NCI-H446 (cell line): ENCODE measurements at places on chromosomes 16 and 17.

- DNase-seq, result no peak
Measured at GRCh38 chr17:12732366-12732765, 56.9 kb upstream of the ARHGAP44 start.

DNA sequence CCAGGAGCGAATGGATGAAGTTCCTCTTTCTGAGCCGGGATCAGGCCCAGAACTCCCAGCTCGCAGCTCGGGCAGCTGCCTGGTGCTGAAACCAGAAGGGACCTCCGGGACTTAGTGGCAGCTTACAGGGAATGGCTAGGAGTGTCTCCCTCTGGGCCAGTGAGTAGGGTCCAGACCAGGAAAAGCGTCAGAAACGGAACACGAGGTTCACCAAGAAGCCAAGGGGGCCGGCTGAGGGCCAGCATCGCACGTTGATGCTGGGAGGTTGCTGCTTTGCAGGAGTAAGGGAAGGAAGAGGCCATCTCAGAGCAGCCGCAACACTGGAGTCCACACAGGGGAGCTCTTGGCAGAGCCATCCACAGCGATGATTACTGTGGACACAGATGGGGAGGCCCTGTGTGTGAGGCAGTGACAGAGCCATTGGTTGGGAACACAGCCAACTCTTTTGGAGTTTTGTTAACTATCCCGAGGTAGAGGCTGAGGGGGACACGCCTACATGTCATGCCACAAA lies 74.0 kb upstream of the CREBBP start:
- no peak for DNase-seq

DNA sequence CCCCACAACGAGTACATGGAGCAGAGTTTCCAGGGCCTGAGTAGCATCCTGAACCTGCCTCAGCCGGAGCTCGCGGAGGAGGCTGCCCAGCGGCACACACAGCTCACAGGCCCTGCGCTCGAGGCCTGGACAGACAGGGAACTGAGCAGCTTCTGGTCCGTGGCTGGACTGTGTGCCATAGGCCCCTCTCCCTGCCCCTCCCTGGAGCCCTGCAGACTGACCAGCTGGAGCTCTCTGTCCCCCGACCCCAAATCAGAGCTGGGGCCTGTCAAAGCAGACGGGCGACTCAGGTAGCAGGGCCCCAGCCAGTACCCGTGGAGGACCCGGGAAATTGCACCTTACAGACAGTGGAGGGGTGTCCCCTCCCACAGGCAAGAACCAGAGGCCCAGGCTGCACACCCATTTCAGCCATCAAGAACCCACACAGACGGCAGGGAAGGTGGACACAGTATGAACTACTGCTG lies 13.0 kb downstream of the MRPL27 start:
- no peak for DNase-seq

DNA sequence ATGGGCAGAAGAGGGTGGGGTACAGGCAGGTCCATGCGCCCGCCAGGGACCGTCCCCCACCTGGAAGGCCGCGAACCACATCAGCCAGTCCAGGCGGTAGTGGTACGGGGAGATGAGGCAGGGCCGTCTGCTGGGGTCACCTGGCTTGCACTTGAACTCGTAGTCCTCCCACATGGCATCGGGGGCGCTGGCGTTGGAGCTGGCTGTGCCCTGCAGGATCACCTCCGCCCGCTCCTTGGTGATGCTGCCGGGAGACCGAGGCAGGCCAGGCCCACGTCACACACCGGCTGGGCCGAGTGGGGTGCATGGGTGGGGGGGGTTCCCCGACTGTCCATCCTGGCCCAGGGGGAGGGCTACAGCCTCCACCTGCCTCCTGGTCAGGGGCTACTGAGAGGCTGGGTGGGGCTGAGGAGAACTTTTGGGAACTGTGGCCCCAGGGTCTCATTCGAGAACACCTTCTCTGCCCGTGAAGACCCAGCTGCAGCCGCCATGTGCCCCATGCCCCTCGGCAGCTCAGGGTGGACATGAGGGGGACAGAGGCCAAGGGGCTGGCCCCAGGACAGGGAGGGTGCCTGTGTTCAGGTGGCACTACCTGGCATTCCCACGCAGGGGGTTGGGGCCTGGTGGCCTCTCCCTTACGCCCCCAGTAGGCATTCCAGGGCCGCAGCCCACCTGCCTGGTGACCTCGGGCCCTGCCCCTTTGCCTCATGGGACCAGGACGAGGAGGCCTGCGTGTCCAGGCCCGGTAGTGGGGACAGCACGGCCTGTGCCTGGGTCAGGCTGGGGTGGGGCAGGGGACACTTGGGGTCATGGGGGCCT lies 69.5 kb upstream of the GNG13 start:
- no peak for DNase-seq

GRCh38 chr17:74637926-74638325 lies 14.4 kb upstream of the CD300E start:
- DNase-seq, result no peak

- no peak for DNase-seq
Measured at GRCh38 chr17:7042501-7043181, 1.3 kb downstream of the SLC16A11 start.

DNA sequence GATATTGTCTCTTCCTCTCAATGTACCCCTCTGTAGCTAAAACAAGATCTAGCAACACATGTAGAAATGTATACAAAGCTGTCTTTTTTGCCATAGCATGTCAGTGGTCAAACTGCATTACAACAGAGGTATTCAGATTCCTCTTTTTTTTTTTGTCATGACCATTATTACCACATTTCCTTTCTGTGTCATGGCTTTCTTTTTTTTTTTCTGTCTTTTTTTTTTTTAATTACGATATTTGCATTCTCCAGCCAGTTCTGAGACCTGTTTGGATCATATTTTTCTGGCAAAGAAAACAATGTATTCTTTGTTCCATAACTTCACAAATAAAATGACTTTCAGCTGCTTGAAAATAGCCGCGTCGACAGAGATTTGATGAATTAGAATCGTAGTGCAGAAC lies 27.4 kb upstream of the CAPNS2 start:
- DNase-seq, result no peak

DNA sequence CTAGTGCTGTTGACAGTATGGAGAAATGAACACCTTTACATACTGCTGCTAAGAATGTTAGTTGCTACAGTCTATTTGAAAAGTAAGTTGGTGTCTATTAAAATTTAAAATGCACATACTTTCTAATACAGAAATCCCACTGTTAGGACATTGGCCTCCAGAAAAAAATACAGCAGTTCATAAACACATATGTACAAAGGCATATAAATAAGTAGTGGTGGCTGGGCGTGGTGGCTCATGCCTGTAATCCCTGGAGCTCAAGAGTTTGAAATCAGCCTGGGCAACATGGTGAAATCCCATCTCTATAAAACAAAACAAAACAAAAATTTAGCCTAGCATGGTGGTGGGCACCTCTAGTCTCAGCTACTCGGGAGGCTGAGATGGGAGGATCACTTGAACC lies 13.1 kb downstream of the DCAF7 start:
- DNase-seq, result no peak

DNA sequence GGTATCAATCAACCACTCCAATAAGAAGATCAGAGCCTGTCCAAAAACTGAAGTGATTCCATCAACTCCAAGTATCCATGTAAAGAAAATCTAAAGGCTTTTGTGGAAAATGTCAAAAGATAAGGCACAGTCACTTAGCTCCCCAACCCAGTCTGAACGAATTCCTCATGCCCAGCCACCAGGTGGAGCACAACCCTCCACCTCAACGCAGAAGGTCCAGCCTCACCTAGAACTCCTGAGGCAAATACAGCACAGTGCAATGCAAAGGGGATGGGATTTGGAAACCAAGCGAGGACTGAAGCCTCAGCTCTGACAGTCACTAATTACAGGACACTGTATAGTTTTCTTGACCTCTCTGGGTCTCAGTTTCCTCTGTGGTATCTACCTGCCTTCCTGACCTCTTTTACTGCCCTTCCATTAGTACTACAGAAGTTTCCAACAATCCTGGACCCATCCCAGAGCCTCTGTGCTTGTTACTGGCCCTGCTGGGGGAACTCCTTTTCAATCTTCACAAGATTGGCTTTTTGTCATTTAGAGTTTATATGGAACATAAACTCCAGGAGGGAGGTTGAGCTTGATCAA lies 2.0 kb downstream of the NCBP3 start:
- peak; percentile 25 for DNase-seq

- no peak for DNase-seq
Measured at GRCh38 chr16:2898831-2899563, 12.7 kb upstream of the FLYWCH1 start.

DNA sequence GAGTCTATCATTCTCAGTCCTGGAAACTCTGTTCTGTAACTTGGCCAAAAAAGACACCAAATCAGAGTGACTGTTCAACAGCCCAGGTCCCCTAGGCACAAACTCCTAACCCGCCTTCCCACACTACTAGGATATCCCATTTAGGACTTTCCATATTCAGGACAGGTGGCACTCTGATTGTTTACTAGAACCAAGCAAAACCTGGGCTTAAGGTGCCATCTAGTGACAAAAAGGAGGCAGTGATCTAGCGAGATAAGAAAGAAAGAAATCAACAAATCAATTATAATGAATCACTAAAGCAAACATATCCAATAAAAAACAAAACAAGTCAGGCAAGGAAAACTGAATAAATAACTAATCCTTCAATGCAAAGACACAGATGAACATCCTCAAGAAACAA lies 203.9 kb downstream of the CEP112 start:
- DNase-seq, result no peak

- no peak for DNase-seq
Measured at GRCh38 chr16:56872863-56873391, 7.9 kb downstream of the SLC12A3 start.

- no peak for DNase-seq
Measured at GRCh38 chr16:49739381-49739780, 116.5 kb downstream of the ZNF423 start.

- no peak for DNase-seq
Measured at GRCh38 chr17:51398128-51398525, 137.8 kb downstream of the UTP18 start.

DNA sequence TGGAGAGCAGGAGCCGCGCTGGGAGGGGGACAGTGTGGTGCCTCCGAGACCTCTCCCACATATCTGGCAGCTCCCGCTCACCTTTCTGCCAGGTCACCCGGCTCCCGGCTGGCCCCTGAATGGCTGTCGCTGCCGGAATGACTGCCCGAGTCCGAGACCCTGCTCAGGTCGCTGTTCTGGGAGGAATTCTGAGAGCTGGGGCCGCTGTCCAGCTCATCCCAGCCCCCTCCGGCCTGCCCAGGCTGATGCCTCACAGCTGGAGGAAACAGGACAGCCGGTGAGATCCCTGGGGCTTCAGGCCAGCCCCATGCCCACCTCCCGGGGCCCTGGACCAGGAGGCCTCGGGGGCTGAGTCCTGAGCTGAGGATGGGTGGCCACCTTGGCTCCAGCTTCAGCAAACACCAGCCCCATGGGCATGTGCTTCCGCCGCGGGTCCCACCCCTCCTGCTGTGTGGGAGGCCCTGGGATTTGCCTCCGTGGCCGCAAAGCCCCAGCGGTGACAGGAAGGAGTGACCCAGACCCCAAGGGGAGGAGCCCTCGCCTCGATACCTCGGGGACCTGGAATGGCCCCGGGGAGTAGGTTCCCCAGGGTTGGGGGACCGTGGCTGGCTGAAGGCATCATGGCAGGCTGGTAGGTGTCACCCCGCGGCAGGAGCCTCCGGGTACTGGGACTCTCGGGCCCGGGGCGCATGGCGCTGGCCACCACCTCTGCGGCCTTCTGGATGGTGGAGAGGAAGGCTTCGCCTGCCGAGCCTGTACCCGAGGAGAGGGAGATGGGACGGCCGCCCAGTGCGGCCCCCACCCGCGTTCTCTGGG lies 6.9 kb downstream of the TEPSIN start:
- DNase-seq, result no peak

DNA sequence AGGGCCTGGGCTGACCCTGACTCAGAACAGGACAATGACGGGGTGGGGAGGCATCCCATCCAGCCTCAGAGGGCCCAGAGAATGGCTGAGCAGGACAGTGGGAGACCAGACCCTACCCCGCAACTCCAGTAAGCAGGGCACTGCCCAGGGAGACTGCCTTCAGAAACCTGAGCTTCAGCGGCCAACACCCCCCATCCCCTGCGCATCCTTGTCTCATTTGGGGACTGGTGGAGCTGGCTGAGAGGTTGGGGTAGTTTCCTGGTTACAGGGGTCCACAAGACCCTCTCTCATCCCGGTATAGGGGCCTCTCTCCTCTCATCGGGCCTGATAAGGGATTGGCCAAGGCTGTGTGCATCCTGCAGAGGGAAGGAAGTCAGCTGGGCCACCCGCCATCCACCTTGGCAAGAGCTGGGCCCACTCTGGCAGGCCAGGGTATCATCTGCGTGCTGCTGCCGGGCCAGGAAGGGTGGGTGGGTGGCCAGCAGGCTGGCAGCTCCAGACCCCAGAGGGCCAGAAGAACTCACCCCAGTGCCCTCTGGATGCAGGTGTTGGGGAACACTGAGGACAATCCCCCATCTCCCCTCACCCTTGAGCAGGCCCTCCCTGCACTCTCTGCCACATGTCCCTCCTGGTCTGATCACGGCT lies 229.1 kb downstream of the KATNIP start:
- DNase-seq, result no peak

- peak; percentile 23 for DNase-seq
Measured at GRCh38 chr16:88922114-88922825, 54.7 kb downstream of the CBFA2T3 start.

DNA sequence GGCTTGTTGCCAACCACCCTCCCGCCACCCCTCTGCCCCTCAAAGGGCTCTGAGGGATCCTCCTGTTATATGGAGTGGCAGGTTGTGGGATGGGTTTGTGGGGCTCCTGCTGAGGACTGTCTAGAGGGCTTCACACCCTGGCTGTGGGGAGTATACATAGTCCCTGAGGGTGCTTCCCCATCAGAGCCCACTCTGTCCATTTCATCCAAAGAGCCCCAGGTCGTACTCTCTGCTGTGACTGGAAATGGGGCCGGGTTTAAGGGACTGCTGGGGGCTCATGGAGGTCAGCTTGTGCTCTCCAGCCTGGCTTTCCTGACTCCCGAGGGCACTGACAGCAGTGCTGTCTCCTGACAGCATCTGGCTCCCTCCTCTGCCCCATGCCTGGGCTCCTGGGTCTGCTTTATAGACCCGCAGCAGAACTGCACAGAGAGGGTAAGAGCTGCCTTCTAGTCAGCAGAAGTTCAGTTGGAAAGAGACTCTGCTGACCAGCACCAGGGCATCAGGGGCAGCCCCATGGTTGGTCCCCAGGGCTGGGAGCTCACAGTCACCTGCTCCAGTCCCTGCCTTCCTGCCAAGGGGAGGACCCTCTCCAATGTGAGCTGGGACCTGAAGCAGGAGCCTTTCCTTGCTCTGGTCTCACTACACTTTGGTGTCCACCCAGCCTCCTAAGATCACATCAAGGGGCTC lies 17.8 kb upstream of the TNS4 start:
- DNase-seq, result no peak

GRCh38 chr16:10850478-10850850 lies 26.5 kb upstream of the CIITA start:
- no peak for DNase-seq

- DNase-seq, result peak; percentile 81
Measured at GRCh38 chr17:38605841-38606645, at the start of gene SRCIN1. Gene SRCIN1, minus strand, starts transcription at chr17:38605952. Its CDS starts 247 bp downstream, at chr17:38605705.

GRCh38 chr16:74500907-74501306 lies 79.6 kb upstream of the CLEC18B start:
- peak; percentile 7 for DNase-seq

GRCh38 chr17:70655176-70655958 lies 486.0 kb downstream of the KCNJ2 start:
- peak; percentile 46 for DNase-seq

GRCh38 chr16:12256921-12257320 lies 280.4 kb downstream of the SNX29 start:
- no peak for DNase-seq
